ENCODE measurements at places on chromosomes 7 and 10.

DNA sequence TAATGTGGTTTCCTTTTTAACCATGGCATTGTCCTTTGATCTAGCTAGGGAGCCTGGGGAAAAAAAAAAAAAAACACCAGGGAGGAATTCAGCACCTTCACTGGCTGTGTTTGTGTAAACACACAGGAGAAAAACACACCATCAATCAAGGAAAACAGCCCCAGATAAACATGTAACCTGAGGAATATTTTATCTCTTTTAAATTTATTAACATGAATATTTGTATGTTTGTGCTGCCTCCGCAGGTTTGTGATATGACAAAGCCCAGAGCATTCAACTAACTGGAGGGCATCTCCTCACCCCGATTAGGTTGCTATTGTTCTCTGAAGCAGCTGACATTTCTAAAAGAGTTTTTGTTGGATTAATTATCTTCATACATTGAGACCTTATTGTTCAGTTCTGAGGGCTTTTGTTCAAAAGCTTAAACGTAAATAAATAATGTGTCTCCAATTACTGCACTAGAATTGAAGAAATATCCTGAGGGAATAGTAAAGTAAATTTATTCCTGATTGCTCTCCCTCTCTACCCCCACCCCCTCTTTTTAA is 89.4 kb upstream of the SEMA3E start:
- DNase-seq, result no peak

DNA sequence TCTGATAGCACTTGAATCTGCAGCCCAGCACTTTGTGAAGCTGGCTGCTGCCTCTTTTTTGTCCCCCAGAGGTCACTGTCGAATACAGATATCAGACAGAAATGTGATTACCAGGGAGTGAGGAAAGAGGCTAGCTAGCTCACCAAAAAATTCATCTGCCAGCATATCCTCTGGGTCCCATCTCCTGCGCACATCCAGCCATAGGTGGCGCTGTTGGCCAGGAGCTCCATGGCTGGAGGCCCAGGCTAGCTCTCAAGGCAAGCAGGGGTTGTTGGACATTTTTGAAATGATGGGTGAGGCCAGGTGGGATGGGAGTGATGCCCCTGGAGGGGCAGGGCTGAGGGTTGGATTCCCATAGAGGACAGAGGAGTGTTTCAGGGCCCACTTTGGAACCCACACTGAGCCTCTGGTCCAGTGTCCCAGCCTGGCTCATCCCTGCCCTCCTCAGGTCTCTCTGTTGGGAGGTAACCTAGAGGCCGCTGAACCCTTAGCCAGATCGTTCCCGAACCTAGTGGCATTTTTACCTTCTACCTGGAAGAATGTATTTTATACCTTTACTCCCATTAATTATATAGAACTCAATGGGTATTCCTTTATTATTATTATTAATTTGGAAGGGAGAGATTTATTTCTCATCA is 14.8 kb downstream of the DPCD start:
- peak; percentile 48 for DNase-seq

GRCh38 chr10:44820094-44820493 is 91.0 kb upstream of the TMEM72 start:
- DNase-seq, result no peak

DNA sequence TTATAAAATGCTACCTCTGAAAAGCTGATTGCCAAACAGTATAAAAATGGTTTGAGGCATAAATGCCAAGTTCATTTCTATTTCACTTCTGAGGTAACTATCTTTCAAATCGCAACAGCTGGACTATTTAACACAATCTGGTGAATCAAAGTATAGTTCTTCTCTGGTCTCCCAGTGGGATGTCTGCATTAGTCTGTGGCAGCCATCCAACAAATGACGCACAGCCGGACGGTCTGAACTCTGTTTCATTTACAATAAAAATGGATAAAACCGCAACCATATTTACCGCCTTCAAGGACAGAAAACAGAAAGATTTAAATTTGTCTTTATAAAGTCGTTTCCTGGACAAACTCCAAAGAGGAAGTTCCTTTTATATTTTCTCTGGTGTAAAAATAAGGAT is 41.9 kb downstream of the ENO4 start:
- no peak for DNase-seq
